ENCODE measurements at places on chromosomes 13 and 19. TPM values are rescaled to one million over a fixed set of nuclear protein-coding genes. Genes with fewer than 3 reads are reported as not detected.

The ZNF135 gene
- not detected for total RNA-seq

The MBD3 gene
- total RNA-seq: 66.8 TPM

The CYSLTR2 gene
- total RNA-seq: 3.9 TPM

The WDR87 gene
- total RNA-seq: not detected

The ZSCAN18 gene
- 11.6 TPM for total RNA-seq

The NEK5 gene
- total RNA-seq: not detected

The BRCA2 gene
- total RNA-seq: 23.6 TPM

The C19orf73 gene
- total RNA-seq: 1.0 TPM

The REEP6 gene
- total RNA-seq: 1.6 TPM

The PLEKHF1 gene
- 53.9 TPM for total RNA-seq

The TNFSF9 gene
- total RNA-seq: 5.7 TPM

The PRSS57 gene
- total RNA-seq: not detected

The FLT3 gene
- total RNA-seq: not detected

The SLC46A3 gene
- 9.6 TPM for total RNA-seq

The SUPT20H gene
- 70.7 TPM for total RNA-seq

The FFAR2 gene
- total RNA-seq: not detected

The ZNF541 gene
- total RNA-seq: 0.15 TPM

The CRTC1 gene
- 5.3 TPM for total RNA-seq

The SLAIN1 gene
- total RNA-seq: 31.0 TPM

The PNMA8A gene
- not detected for total RNA-seq

The PLVAP gene
- total RNA-seq: not detected
